HepG2 (cell line): ENCODE measurements at places on chromosomes 3 and 15.

GRCh38 chr3:124298951-124299350 lies 307.0 kb upstream of the ROPN1 start:
- DNase-seq, result no peak

- no peak for DNase-seq
Measured at GRCh38 chr3:65178703-65179102, 490.9 kb upstream of the ADAMTS9 start.

DNA sequence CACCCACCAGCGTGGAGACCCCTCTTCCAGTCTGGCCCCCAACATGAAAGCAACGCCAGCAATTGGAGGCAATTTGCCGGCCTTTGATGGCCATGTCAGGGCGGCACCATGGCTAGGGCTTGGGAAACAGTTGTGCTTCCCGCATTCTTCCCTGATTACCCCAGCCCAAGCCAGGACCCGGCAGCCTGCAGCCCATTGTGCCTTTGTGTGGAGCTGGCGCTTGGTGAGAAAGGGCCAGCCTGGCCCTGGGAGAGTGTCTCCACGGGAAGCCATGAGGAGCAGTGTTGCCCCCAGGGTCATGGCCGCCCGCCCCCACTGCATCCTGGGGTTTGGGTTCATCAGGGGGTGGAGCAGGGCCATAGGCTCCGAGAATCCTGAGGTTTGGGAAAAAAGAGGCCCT lies 66.0 kb downstream of the DNAJB8 start:
- no peak for DNase-seq

- no peak for DNase-seq
Measured at GRCh38 chr15:65525622-65526021, 4.6 kb upstream of the HACD3 start.

- no peak for DNase-seq
Measured at GRCh38 chr3:102727340-102727739, 292.5 kb downstream of the ZPLD1 start.

DNA sequence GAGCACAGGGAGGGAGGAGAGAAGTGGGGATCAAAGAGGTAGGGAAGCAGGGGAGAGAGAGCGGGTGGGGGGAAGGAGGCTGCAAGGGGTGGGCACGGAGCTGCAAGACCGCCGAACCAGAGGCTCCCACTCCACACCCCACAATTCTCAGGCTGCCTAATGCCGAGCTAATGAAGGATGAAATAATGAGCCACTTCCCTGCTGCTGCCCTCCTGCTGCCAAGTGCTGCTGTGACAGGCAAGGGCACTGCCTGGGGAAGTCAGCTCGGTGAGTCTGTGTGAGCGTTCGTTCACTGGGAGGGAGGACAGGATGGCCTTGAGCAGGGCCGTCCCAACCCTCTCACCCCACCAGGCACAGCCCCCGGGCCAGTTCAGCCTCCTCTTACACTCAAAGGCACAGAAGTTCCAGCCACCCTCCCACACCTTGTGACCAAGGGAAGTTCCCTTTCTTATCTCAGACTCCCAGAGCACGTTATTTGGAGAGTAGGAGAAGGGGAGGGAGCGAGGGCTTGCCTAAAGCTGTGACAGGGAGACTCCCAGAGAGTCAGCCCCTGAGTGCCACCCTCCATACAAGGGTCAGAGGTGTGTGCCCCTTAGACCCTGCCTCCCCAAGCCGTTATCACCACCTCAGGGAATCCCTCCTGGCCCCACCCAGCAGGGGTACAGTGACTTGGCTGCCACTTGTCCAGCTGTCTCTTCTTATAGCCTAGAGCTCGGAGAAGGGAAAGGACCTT lies 12.4 kb downstream of the GLYCTK start:
- peak; percentile 65 for DNase-seq

DNA sequence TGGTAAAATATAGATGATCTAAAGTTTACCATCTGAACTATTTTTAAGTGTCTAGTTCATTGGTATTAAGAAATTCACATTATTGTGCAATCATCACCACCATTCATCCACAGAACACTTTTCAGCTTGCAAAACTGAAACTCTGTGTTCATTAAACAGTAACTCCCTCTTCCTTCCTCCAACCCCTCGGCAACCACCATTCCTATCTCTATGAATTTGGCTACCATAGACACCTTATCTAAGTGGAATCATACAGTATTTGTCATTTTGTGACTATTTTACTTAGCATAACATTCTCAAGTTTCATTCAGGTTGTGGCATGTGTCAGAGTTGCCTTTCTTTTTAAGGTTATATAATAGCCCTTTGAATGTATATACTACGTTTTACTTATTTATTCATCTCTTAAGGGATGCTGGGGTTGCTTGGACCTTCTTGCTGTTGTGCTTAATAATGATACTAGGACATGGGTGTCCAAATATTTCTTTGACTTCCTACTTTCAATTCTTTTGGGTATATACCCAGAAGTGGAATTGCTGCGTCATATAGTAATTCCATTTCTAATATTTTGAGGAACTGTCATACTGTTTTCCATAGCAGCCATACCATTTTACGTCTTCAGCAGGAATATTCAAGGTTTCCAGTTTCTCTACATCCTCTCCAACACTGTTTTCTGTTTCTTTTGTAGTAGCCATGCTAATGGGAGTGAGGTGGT lies 20.9 kb downstream of the KAT2B start:
- no peak for DNase-seq

GRCh38 chr3:110680450-110680849 lies 391.2 kb upstream of the NECTIN3 start:
- no peak for DNase-seq
